ENCODE measurements at places on chromosomes 5 and 9.

DNA sequence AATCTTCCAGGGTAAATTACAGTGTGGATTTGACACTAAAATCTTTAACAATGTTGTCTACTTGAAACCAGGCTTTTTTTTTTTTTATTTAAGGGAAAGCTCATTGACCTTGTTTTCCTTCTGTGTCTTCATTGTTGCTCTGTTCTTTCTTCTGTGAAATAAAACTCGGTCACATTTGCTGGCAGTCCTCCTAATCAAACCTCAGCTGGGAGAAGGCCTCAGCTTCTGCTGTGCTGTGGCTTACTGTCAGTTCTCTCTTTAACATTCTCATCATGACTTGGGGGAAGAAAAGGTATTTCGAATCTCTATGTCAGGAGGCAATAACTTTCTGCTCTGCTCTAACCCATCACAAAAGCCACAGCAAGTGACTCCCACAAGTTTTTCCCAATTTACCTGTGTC is 268.9 kb downstream of the ZNF608 start:
- no peak for DNase-seq

DNA sequence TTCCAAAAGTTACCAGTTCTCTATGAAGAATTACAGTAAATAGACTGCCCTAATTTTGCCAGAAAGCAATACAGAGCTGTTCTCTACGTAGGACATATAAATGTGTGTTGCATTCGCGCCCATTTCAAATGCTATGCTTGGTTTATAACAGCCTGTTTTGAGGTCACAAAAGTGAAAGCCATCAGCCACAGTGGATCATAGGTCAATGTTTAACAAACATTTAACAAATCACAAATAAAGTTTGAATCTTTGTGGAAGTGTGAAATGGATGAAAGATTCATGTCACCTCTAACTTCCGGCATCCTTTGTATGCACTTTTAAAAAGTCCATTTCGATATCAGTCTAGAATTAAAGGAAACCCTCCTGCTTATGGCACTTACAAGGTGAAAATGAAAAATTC is 371.3 kb downstream of the GLIS3 start:
- no peak for DNase-seq

- no peak for DNase-seq
These were observed 207.7 kb downstream of the TTLL11 start for GRCh38 chr9:121885345-121885901.

DNA sequence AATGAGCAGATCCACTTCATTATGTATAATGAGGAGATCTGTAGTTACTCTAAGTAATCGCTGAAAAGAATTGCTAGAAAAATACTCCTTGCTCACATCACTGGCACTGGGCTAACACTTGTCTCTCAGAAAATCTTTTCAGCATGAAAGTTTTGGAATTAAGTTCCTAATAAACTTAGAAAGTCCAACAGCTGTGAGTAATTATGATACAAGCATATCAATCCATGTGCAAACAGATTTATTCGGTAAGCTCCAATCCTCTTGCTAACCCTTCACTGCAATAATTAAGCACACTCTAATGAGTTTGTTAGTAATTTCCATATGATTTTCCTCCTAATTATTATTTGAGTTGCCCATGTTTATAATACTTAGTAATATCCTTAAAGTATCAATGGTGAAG is 652.6 kb upstream of the WWC1 start:
- DNase-seq, result no peak

- DNase-seq, result no peak
These were observed 214.0 kb downstream of the MCTP1 start for GRCh38 chr5:95070866-95071265.

DNA sequence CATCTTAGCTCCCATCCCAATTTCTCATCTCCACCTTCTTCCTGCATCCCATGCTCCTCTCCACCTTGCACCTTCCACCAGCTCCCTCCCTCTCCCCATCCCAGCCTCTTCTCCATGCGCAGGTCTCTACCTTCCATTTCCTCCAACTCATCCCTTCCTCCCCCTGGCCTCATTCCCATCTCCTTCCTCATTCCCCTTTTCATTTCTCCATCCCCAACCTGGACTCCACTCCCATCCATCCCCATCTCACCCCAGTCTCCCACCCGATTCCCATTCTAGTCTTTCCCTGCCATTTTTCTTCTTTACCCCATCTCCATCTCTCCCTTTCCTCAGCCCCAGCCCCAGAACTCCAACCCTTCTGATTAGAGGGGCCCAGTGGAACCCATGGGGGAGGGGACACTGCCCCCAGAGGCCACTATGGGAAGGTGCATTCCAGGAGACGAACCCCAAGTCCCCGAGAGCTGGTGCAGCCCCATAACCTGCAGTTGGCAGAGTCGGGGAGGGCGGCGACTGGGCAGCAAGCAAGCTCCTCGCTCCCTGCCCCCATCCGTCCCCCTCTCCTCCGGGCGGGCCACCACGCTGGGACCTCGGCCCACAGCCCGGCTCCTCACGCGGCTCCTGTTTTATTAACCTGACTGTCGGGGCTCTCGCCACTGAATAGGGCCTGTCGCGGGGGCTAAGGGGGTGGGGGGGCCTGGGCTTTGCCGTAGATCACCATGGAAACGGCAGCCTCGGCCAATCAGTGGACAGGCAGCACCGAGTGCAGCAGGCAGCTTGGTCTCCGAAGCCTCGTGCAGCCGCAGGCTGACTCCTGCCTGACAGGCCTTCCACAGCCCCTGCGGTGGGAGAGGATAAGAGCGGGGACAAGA is 66.7 kb downstream of the PCDH1 start:
- DNase-seq, result no peak

DNA sequence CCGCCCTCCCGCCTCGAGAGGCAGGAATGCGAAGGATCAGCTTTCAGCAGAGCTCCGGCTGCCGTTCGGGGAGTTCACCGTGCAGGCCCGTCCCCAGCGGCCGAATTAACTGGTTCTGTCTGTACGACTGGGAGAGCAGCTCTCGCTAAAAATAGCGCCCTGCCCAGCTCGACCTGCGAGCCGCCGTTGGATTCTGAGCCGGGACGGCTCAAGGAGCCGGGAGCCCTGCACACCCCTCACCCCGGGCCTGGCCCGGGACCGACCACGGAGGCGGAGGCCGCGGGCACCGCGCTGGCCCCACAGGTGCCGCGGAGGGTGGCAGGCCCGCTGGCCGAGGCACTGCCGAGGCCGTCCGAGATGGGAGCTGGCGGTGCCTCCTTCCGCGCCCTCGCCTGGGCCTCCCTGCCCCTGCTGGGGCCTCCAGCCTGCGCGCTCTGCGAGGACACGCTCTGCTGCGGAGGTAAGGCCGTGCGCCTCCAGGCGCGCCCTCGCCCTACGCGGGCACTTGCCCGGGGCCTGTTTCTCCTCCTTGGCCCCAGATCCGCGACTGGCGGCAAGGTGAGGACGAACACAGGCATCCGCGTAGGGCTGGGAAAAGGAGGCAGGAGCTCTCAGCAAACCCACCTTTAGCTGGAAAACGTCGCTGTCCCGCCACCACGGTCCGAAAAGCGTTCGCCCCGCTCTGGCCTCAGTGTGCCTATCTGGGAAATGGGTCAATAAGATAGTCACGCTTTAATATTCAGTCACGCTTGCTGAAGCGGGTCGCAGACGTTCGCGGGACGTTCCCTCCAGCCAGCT is 53.1 kb upstream of the DAB2IP start:
- DNase-seq, result no peak

- no peak for DNase-seq
These were observed 43.7 kb downstream of the RANBP6 start for GRCh38 chr9:5971740-5972139.

DNA sequence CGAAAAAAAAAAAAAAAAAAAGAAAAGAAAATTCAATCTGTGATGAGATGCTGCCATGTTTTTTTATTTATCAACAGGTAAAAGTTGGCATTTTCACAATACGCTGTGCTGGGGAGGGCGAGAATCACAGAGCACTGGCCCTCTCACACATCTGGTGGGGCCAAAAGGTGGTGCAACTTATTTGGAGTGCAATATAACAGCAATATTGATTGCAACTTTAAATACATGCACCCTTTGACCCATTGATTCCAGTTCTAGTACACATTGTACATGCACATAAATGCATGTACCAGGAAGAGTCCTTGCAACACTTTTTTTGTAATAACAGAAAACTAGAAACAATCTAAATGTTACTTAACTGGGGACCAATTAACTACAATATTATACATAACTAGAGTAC is 159.1 kb downstream of the DAB2IP start:
- no peak for DNase-seq

- no peak for DNase-seq
These were observed 103.2 kb downstream of the CTNND2 start for GRCh38 chr5:11801061-11801460.

DNA sequence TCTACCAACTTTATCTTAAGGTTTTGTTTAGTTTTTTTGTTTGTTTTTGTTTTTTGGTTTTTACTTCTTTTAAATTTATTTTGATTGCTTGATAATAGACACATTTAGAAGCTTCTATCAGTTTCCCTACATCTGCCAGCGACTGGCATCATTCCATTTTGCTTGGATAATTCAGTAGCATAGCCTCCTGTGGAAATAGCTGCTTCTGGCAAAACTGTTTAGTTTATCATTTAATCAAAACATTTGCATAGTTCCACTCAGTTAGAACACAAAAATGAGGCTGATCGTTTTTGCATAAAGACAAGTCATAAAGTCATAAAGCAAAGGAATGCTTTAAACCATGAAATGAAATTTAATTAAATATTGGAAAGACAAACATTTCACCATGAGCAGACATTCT is 133.7 kb upstream of the NFIL3 start:
- no peak for DNase-seq

DNA sequence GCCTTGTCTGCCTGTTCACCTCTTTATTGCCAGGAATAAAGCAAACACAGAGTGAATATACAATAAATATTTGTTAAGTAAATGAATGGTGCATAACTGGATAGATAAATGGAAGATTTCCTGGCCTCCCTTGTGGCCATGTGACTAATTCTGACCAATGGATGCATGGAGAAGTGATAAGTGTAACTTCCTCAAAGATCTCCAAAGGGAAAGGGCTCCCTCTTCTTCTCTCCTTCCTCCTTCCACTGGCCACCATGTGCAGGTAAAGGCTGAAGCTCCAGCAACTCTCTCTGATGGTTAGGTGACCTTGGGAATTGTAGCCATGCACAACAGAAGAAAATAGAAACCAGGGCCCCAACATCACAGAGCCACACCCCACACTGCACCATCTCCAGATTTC is 174.4 kb downstream of the EBF1 start:
- no peak for DNase-seq

- no peak for DNase-seq
These were observed 222.1 kb downstream of the TARS1 start for GRCh38 chr5:33662722-33663427.

DNA sequence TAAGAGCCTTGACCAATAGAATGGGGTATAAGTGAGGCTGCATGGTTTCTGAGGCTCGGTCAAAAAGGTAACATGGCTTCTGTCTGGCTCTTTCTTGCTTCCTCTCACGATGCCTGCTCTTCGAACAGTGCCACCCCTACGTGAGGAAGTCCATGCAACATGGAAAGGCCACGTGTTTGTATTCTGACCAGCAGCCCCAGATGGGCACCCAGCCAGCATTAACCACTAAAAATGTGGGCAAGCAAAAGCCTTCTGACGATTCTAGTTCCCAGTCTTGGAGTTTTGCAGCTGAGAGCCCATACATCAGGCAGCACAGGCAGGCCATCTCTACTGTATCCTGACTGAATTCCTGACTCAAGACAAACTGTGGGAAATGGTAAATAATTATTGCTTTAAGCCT is 24.2 kb upstream of the NREP start:
- no peak for DNase-seq

DNA sequence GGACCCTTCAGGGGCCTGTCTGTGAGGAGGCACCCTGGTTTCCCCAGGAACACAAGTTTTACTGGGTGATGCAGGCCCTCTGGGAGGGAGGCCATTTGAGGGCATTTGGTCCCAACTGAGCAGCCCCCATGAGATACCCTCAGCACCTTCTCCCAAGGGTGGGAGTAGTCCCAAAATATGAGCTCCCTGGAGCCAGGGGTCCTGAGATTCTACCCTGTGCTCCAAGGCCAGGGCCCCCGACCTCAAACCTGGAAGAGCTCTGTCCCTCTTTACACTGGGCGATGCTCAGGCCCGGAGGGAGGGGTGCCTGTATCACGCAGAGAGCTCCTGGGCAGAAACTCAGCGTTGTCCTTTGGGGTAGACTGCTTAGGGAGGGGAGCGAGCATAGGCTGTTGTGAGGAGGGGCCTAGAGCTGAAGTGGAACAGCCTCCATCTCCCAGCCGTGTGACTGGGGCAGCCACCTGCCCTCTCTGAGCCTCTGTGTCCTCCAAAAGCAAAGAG is 64.0 kb upstream of the SYNPO start:
- no peak for DNase-seq

- no peak for DNase-seq
These were observed 24.8 kb downstream of the TTC1 start for GRCh38 chr5:160033546-160034252.

Data from stimulated activated CD8-positive, alpha-beta memory T cell treated with anti-CD3 and anti-CD28 coated beads, Interleukin-4, amount 100 ng/mL, for 1 hour (primary cell).